Left ventricle myocardium inferior (tissue), 1 donor: ENCODE measurements at places on chromosomes 6 and 20.

DNA sequence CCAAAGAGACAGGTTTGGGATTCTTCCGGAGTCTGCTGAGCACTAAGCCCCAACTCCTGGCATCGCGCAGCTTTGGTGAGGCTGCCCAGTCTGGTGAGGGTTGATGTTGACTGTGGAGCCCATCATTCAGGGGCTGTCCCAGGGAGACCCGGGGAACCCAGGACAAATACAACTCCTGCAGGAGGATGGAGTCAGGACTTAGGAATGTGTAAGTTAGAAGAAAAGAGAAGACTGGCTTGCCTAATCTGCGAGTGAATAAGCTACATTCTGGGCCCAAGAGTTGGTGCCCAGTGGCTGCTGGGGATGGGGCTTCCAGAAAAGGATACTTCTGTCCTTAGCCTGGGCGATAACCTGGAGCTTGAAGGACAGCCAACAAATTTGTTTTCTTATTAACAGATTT, 47.9 kb downstream of the STK35 start:
- no peak for DNase-seq

DNA sequence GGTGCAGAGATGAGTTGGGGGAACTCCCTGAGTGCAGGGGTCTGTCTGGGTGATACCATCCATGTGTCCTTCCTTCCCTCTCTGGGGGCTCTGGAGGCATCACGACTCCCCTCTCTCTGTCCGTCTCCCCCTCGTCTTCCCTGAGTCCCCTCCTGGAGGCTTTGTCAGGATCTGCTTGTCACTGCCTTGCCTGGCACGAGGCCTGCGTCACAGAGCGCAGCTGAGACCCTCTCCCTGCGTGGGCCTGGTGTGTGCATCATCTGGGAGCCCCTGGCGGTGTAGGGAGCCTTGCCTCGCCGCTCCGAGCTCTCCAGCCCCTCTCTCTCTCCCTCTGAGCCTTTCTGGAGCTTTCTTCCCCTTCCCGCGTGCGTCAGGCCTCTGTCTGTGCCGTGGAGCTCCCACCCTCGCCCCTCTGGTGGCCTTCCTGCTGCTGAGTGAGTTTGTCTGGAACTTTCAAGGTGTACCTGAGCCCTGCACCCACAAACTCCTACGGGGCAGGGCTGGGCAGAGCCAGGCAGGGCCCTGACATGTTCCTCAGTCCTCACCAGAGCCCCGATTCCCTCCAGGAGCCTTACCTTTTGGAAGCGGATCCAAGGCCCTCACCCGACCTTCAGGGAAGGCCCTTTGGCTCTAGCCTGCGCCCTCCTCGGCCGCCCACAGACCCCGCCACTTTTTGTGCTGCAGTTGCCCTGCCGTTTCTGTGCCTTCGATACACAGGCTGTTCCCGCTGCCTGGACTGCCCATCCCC, 70.3 kb downstream of the SRC start:
- DNase-seq: no peak

- DNase-seq: no peak
These were observed 83.2 kb downstream of the DLL1 start for GRCh38 chr6:170207586-170208181.

GRCh38 chr6:25341203-25341552, 62.0 kb downstream of the CARMIL1 start:
- DNase-seq: no peak

DNA sequence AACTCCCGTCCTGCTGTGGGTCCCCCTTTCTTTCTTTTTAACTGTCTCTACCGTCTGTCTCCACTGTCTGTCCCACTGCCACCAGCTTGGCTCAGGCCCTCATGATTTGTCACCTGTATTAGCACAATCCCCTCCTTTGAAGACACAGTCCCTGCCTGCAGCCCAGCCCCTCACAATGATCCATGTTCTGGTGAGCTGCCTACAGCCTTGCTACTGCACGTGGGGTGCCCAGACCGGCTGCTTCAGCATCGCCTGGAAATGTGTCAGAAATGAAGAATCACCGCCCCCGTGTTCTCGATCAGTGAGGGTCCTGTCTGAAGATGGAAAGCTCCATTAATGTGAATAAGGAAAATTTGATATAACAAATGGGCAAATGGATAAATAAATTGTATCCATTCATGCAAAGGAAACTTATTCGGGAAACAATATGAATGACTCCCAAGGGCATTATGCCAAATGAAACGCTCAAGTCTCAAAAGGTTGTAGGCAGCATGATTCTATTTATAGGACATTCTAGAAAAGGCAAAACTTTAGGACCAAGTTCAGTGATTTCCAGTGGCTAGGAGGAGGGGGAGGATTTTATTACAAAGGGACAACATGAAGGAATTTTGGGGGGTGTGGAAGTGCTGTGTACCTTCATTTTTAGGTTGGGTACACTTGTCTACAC, 59.4 kb upstream of the CD83 start:
- no peak for DNase-seq

DNA sequence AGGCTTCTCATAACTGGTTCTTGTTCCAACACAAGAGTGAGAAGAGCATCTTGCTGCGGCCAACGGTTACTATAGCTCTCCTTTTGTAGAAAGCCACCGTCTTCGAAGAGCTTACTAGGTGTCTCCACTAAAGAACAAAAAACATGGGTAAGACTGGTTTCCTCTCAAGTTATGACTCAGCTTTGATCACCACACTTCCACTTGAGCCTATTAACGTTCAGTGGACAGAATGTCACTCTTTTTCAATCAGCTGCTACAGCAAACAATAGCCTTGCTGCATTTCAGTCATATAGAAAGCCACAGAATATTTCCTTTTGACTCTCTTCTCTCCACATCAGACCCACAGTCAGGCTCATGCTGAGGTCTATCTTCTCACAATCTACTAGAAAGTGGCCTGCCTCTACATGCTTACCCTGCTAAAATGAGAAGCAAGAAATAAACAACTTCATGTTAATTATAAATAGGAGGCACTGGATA, 243.5 kb upstream of the PREP start:
- DNase-seq: no peak

DNA sequence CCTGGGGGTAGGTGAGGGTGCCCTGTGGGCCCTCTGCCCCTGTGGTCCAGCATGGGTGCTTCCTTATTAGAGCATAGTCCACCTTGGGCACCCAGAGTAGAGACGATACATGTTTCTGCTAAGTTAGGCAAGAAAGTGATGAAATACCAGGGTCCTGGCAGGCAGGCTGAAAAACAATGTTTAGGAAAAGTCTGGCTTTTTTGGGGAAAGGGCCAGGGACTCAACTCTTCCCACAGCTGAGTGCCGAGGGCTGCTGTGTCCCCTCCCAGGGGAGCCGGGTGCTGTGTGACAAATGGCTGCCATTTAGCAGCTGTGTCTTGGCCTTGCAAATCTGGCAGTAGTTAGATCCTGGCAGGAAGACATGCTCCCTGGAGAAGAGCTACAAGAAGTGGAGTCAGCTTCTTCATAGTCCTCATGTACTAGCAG, 61.5 kb downstream of the RREB1 start:
- DNase-seq: peak; percentile 61

DNA sequence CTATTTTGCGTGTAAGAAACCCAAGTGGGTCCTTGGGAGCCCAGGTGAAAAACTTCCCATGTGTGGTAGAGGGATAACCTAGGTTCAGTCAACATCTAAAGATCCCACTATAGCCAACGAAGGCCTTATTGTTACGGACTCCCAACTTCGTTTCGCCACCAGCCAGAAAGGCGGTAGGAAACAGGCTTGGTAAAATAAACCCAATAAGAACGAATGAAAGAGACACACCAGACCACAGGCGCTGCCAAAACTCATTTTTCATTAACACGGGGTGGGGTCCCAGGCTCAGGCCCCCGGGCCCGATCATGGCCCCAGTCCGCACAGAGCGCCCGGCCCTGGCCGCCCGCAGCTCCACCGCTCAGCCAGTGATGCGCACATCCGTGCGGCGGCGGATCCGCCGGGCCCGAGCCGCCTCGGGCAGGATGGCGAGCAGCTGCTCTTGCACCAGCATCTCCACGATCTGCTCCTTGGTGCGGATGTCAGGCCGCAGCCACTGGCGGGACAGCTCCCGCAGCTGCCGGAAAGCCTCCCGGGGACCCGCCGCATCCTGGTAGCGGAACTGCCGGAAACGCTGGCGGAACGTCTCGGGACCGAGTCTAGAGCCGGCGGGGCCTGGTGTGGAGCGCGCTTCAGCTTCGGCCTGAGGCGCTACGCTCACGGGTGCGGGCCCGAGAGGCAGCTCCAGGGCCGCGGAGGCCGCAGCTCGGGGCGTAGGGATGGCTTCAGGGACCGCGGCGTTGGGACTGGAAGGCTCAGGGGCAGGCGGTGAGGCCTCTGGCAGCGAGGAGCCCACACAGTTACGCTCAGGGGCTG, 709 bp downstream of the SCAND1 start:
- peak; percentile 48 for DNase-seq

- no peak for DNase-seq
These were observed 5.1 kb downstream of the KIAA1755 start for GRCh38 chr20:38255393-38255792.

DNA sequence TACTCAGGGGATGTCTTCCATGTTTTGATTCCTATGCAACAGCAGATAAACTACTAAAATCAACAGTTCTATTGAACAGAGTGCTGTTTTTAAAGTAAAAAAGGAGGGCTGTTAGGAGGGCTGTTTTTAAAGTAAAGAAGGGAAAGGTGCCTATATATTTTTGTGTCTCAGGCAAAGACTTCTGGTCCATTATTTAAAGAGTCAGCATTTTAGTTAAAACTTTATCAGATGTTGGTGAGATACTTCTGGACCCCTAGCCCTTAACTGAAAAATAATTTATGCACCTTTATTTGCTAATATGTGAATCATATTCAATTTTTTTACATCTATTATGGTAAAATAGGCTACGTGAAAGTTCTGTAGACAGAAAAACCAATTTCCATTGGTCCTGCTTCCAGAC, 144.8 kb downstream of the MOXD1 start:
- no peak for DNase-seq

GRCh38 chr6:30752157-30752927, 8.0 kb upstream of the IER3 start:
- DNase-seq: peak; percentile 91

DNA sequence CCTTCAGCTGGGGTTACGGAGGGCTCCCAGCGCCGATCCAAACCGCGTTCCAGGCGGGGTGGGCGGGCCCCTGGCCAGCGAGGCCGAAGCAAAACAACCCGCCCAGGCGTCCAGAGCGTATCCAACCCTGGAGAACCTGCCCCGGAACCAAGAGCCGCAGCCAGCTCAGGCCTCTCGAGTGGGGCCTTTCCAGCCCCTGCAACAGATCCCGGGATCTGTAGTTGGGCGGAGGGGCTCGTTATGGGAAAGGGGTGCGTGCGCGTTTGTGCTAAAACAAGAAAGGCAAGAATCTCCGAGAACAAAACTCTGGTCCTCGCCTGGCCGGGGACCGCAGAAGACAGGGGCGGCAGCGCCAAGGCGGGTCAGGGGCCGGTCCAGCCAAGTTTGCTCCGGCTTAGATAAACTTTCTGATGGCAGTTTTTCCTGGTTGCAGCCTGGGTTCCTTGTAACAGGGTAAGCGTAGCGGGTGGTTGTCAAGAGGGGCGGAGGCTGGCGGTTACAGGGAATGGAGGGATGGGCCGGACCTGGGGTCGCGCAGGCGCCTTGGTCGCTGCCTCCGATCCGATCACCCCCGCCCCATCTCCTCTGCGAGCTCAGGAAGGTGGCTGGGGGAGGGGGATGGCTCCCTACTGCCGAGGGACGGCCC, 448 bp upstream of the RIN2 start:
- DNase-seq: peak; percentile 92

DNA sequence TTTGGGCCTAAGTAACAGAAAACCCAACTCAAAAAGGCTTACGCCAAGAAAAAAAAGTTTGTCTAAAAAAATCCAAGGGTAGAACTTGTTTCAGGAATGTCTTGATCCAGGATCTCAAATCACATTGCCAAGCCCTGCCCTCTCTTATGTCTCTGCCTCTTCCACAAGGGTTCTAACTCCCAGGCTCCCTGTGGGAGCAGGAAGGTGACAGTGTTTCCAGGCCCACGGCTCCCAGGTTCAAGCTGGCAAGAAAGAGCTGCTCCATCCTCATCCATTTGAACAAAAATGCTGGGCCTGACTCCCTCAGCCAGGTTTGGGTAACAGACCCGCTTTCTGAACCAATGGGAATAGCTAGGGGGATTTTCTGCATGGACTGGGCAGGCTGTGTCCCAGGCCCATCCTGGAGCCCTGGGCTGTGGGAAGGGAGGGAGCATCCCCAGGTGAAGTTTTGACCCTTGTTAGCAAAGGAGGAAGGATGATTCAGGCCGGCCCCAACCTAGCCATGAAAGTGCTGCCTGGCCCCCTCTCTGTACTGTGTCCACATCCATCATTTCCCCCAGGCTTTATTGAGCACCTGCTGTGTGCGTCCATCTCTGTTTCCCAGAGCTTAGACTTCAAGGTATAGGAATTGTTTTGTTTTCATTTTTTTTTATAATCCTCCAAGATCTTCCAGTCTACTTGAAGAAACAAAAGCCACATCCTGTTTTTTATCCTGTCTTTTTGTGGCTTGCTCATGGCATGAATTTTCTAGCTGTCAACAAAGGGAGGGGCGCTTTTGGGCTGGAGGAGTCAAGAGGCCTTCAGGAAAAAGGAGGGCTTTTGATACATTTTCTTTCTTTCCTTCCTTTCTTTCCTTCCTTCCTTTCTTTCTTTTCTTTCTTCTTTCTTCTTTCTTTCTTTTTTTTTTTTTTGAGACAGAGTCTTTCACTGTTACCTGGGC, 159.8 kb downstream of the TFAP2C start:
- no peak for DNase-seq

DNA sequence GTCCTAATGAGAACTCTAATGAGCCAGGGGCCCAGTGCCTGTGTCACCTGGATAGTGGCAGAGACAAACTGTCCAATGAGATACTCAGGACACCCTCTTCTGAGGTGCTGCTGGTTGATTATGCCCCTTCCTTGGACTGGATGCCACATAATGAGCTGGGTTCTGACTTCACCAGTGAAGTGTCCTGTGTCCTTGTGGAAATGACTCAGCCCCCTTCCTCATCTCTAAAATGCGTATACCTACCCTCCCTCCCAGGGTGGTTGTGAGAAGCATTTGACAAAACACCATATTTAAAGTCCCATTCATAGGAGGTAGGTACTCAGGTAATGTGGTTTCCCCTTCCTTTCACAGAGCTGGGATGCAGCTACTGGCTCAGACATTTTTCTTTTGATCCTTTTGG, 28.4 kb upstream of the RNF24 start:
- no peak for DNase-seq

- no peak for DNase-seq
These were observed 28.5 kb downstream of the STK35 start for GRCh38 chr20:2130062-2130591.
